ENCODE measurements at places on chromosomes 7 and 10. TPM values are rescaled to one million over a fixed set of nuclear protein-coding genes. Genes with fewer than 3 reads are reported as not detected.

Gene AQP1
- 44.6 TPM for total RNA-seq

GRCh38 chr7:142851919-142852318, 3.0 kb upstream of the EPHB6 start:
- H3K4me3 ChIP-seq = no peak overlapping the region
- H3K27me3 ChIP-seq = peaks cover 2% of the 10 kb centered on the region
- H3K4me1 ChIP-seq = no peaks in the 10 kb centered on the region
- no peak for DNase-seq

Gene ENO4
- under 0.01 TPM for total RNA-seq

Gene TSPAN13
- 2.8 TPM for total RNA-seq

DNA sequence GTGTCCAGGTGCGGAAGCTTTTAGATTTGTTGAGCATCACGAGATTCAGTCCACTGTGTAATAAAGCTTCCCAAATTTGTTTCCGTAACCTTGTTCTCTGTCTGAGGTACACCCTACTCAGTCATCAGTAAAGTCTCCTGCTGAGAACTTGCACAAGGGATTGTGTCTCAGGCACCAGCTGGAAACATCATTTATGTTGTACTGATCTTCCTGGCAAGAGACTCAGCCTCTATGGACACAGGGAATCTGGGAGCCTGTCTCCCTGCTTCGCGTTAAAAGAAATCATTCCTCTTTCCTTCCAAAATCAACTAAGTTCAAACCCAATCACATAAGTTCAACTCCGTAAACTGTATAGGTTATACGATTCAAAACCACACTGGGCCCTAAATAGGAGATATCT, 336.8 kb downstream of the GPR37 start:
- no peak overlapping the region for H3K4me3 ChIP-seq
- DNase-seq = peak; percentile 20
- H3K4me1 ChIP-seq = no peaks in the 10 kb centered on the region
- H3K27me3 ChIP-seq = no peaks in the 10 kb centered on the region
- H3K27ac ChIP-seq = no peak overlapping the region

- peaks cover 8% of the 10 kb centered on the region for H3K4me1 ChIP-seq
- no peak for DNase-seq
- H3K4me3 ChIP-seq = no peak overlapping the region
- H3K27me3 ChIP-seq = no peaks in the 10 kb centered on the region
- no peaks in the 10 kb centered on the region for H3K36me3 ChIP-seq
These were observed 19.2 kb upstream of the PDLIM1 start for GRCh38 chr10:95309958-95310357.

Gene TMEM130
- total RNA-seq = 0.26 TPM

Gene SFXN3
- total RNA-seq = 55.0 TPM

GRCh38 chr10:124534231-124534798, 72.7 kb downstream of the LHPP start:
- peak; percentile 50 for DNase-seq
- H3K36me3 ChIP-seq = no peaks in the 10 kb centered on the region
- no peaks in the 10 kb centered on the region for H3K4me1 ChIP-seq
- no peaks in the 10 kb centered on the region for H3K27me3 ChIP-seq

Gene C7orf57
- total RNA-seq = not detected

DNA sequence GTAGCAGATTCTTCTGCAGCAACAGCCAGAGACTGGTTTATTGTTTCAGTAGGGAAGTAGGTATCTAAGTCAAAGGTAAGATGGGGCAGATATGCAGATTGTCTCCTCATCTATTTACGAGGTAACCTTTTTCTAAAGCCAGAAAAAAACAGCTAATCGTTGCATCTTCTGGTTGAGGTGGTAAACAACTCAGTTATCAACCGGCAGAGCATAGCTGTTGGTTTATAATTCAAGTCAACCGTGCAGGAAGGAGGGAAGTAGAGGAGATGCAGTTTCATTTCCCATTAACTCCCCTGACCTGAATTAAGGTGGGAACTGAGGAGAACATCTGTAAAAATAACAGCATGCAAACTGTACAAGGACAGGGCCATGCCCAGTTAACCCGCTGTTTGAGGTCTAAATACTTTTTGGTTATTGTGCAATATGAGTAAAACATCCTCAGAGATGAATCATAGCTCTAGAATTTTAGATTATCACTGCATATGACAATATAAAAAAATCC, 156.5 kb upstream of the ITGB1 start:
- peak overlapping the region; percentile 78 for H3K27ac ChIP-seq
- H3K36me3 ChIP-seq = no peaks in the 10 kb centered on the region
- peaks cover 42% of the 10 kb centered on the region for H3K4me1 ChIP-seq
- H3K27me3 ChIP-seq = no peaks in the 10 kb centered on the region

GRCh38 chr7:35254496-35255442, 869 bp upstream of the TBX20 start:
- peaks cover 49% of the 10 kb centered on the region for H3K27me3 ChIP-seq
- no peak overlapping the region for H3K27ac ChIP-seq
- no peaks in the 10 kb centered on the region for H3K4me1 ChIP-seq

All from fibroblast of lung (primary cell).